ENCODE measurements at places on chromosomes 5 and 9.

- no peak for DNase-seq
Observed at GRCh38 chr9:35560625-35561337, 44.3 kb upstream of the TESK1 start.

GRCh38 chr5:56674441-56674840 lies 140.9 kb upstream of the MAP3K1 start:
- DNase-seq, result no peak

DNA sequence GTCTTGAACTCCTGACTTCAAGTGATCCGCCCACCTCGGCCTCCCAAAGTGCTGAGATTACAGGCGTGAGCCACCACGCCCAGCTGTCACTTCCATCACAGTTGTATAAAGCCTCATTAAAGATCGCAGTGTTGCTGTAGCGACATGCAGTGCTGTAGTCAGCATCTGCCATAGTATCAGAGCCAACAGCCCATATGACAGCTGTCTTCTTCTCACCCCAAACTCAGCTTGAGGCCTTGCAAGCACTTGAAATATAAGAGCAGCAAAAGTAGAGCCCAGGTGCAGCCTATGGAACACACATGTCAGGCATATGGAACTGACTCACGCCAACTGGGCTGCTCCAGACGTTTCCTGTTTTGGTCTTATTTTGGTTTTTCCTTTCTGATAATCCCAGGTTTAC lies 167.8 kb downstream of the TRIO start:
- DNase-seq, result no peak

DNA sequence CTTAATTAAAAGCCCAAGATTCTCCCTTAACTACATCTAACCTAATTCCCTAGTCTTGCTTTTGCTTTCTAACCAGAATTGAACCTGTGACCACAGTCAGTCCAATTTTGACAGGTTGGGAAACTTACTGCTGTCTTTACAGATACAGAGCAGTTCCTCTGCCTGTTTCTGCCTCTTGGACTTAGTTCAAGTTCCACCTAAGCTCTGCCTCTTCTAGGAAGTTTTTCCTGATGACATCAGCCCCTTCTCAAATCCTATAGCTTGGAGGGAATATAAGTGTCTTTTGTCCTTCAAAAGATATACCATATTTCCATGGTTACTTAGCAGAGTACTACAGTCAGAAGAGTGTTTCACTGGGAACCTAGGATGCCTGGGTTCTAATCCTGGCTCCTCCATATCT lies 31.7 kb downstream of the BRINP1 start:
- no peak for DNase-seq

GRCh38 chr5:82313016-82313415 lies 34.9 kb upstream of the RPS23 start:
- DNase-seq, result no peak

GRCh38 chr9:16673171-16673570 lies 197.3 kb downstream of the BNC2 start:
- no peak for DNase-seq

- no peak for DNase-seq
Observed at GRCh38 chr5:122702524-122702875, 72.4 kb upstream of the SNX2 start.

Data from activated naive CD4-positive, alpha-beta T cell treated with Interleukin-2 at 50 U/mL for 16 hours (primary cell).